ENCODE measurements at places on chromosomes 12 and 14.
A peak's percentile ranks its signal among the peaks of the same experiment; 100 is the strongest.

- DNase-seq = no peak
Measured at GRCh38 chr12:123223241-123223668, 9.7 kb downstream of the MPHOSPH9 start.

GRCh38 chr12:114875313-114875712 is 191.3 kb upstream of the TBX3 start:
- no peak for DNase-seq

GRCh38 chr12:89476904-89477595 is 47.5 kb downstream of the GALNT4 start:
- DNase-seq = no peak

DNA sequence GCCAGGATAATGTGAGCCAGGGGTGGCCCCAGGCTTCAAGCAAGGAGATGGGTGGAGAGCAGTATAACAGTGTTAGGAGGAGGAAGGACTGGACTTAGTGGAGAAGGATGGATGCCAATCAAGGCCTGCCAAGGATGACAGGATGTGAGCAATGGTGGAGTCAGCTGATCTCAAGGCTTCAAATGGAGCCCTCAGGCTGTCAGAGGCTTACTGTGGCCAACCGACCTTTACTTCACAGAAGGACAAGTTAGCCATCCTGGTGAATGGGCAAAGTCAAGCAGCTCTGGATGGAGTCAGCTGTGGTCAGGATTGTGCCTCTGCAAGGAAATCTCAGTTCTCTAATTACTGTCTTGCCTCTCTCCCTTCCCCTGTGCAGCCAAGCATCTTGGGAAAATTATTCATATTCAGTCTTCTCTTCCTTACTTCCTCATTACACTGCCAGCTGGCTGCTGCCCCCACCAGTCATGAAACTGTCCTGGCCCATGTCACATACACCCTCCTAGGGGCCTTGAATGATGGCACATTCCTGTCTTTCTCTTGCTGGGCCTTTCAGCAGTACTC is 7.6 kb upstream of the STAT6 start:
- DNase-seq = no peak

DNA sequence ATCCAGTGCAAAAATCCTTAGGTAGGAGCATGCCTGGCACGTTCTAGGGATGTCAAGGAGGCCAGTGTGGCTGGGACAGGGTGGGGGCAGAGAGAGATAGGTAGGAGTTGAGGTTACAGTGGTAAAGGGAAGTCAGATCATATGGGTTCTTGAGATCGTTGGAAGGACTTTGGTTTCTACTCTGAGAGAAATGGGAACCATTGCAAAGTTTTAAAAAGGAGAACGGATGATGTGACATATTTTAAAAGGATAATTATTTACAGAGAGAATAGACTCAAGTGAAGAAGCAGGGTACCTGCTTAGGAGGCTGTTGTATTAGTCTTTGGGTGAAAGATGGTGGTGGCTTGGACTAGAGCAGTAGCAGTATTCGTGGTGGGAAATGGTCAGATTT is 47.6 kb upstream of the ATP2B1 start:
- no peak for DNase-seq

DNA sequence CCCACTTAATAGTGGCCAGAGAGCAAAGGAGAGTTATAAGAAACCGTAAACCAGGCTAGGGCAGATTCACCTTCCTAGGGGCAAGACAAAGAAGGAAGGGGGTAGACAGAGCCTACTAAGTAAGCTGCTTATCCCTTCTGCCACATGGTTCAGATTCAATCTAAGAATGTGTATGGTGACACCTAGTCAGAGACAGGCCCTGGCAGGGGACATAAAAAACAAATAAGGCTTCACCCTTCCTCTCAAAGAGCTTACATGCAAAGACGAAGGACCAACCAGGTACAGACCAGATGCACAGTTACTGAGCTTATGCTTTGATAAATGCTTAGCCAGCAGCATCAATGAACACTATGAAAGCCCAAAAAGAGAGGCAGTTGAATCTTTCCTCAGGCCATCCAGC is 4.4 kb downstream of the CYP27B1 start:
- no peak for DNase-seq

DNA sequence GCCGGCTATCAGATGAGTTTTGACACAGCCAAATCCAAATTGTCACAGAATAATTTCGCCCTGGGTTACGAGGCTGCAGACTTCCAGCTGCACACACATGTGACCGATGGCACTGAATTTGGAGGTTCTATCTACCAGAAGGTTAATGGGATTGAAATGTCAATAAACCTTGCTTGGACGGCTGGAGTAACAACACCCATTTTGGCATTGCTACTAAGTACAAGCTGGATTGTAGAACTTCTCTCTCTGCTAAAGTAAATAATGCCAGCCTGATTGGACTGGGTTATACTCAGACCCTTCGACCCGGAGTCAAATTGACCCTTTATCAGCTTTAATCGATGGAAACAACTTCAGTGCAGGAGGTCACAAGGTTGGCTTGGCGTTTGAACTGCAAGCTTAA is 100.2 kb upstream of the EVL start:
- no peak for DNase-seq

DNA sequence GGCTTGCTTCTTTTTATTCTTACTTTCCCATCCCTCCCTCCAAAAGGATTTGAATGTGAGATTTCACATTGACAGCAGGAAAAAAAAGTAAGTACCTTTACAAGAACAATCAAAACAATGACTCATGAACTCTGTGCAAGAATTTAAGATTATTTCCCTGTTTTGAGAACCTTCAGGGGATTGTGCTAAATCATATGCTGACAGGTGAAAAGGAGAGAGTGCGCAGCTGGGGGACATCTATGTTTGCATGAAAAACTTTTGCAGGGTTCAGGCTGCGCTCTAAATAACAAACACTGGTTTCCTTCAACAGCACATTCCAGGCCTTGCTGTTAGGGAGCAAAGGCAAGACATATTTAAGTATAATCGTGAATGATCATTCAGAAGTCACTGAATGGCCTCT is 27.3 kb downstream of the RERG start:
- DNase-seq = no peak

GRCh38 chr12:63301311-63301710 is 150.3 kb upstream of the AVPR1A start:
- no peak for DNase-seq

DNA sequence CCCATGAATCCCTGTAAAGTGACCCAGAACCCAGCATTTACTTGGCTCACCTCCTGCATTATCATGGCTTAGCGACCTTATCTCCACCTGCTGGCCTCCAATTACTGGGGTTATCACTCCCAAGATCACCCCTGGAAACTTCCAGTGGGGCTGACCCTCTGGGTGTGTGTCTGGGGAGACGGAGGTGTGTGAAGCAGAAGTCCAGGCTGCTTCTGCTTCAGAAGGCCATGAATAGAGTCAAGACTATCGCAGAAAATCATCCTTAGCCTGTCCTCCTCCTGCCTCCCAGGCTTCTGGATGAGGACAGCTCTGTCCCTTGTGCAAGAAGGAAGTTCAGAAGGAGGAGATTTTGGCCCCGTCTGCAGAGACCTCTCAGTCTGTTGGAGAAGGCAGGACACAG is 408 bp upstream of the KRT72 start:
- DNase-seq = no peak

- no peak for DNase-seq
Measured at GRCh38 chr12:47771304-47771703, 1.7 kb upstream of the SLC48A1 start.

GRCh38 chr12:54641554-54641953 is 6.6 kb downstream of the DCD start:
- no peak for DNase-seq

DNA sequence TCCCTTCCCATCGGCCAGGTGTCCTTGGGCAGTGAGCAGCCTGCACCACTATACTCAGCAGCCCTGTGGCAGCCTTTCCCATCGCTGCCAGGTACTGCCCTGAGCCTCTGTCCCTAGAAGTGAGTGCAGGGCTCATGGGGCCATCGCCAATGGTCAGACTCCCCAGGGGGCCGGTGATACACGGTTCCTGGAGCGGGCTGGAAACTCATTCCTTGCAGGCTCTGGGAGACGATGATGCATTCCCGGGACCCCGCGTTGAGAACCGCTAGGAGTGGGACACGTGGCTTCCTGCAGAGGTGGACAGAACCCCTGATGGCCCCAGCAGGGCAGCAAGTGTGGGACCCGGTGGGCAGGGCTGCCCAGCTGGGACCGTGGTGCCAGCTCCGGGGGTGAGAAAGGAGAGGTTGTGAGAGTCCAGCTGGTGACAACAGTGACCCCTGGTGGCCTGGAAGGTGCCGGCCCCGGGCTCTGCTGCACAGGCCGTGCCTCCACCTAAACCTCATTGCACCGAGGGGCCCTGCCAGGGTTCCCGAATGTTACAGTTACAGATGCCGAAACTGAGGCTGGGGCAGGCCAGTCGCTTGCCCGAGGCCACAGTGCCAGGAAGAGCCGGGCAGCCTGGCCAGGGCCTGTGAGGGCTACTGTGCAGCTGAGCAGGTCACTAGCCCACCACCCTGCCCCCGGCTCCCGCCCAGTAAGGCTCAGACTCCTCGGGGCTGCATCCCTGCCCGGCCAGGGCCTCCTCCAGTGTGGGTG is 33.8 kb downstream of the FBRSL1 start:
- peak; percentile 43 for DNase-seq

DNA sequence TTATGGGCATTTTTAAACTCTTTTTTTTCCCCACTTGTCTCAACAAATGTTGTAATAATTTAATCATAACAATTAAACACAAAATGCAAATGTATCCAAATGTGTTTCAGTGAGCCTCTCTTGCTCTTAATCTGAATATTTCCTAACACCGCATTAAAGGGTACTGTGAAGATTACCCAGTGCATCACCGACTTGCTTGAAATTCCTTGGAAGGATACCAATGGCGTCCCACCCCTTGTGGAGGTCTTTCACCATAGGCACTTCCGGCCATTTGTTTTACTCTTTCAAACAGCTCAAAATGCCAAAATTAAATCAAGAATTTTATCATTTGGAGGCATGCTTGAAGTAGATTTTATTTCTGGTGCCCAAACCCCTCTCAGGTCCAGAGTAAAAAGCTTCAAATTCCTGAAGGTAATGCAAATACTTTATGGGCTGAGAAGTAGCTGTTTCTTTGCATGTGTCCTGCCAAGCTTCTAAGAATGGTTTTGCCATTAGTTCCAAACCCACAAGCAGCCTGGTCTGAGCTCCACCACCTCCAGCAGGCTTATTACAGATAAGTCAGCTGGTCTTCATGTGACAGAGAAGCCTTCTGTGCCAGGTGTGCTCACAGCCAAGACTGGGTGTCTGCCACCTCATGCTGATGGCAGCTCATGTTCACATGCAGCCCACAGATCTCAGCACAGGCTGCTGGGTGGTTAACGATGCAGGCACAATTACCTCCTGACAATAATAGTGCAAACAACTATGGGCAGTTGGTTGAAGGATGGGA is 16.4 kb upstream of the NUDT4 start:
- DNase-seq = peak; percentile 88

GRCh38 chr12:122121745-122122144 is 43.2 kb downstream of the MLXIP start:
- DNase-seq = no peak

- peak; percentile 92 for DNase-seq
Measured at GRCh38 chr12:64252681-64253080, 30.6 kb upstream of the KICS2 start.

DNA sequence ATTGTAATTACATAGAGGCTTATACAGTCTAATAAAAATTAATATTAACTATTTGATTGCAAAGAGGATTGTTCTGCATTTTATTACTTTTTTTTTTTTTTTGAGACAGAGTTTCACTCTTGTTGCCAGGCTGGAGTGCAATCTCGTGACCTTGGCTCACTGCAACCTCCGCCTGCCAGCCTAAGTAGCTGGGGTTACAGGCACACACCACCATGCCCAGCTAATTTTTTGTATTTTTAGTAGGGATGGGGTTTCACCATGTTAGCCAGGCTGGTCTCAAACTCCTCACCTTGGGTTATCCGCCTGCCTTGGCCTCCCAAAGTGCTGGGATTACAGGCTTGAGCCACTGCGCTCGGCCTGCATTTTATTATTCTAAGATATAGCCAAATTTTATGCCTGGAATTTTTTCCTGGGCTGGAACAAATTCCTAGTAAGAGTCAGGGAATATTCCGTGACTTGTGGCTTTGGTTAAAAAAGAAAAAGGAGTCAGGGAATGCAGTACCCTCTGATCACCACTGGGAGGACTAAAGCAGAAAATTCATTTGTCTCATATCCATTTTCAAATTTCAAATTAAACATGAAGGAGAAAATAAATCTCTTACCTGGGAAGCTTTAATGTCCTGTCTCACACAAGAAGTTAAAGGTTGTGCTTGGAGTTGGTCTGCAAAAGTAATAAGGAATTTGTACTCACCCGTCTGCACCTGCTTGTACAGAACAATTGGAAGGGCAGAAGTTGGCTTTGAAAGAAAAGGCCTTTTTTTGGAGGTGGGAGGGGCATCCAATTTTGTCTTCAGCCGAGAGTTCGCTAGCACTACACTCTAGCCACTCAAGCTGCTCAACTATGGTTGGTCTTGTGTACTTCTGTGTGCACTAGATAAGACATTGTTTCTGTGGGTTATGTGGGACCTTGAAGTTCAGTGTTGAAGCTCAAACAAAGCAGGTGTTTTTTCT is 8.7 kb downstream of the MARK3 start:
- peak; percentile 80 for DNase-seq

DNA sequence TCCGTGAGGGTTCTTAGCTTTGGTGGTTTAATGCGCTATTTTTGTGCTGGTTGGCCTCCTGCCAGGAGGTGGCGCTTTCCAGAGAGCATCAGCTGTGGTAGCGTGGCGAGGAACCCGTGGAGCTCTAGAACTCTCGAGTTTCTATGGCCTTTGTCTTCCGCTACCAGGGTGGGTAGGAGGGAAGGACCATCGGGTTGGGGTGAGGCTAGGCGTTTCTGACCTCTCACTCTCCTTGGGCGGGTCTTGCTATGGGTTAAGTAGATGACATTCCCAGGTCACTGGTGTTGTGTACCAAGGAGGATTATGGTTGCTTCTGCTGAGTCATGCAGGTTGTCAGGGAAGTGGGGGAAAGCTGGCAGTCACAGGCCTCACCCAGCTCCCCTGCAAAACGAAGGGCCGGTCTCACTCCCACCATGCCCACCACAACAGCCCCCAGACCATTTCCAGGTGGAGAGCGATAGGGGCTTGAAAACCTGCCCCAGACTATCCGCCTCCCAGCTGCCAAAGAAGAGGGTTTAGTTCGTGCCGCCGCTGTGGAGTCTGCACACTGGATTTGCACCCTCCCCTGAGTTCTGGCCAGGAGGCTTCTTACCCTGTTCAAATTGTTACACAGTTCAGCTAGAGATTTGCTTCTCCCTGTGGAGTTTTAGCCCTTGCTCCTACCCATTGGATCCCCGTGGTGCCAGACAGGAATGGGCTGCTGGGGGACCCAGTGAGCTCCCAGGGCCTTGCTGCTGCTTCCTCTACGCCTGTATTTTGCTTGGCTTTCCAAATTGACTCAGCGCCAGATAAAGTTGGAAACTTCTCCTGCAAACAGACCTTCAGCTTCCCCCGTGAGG is 21.9 kb downstream of the RNFT2 start:
- DNase-seq = peak; percentile 51

GRCh38 chr12:96347130-96347699 is 53.0 kb downstream of the CDK17 start:
- no peak for DNase-seq

Data from fibroblast of the aortic adventitia (primary cell).